Thymus (tissue), 14 donors: ENCODE measurements at places on chromosomes 6 and 20.

DNA sequence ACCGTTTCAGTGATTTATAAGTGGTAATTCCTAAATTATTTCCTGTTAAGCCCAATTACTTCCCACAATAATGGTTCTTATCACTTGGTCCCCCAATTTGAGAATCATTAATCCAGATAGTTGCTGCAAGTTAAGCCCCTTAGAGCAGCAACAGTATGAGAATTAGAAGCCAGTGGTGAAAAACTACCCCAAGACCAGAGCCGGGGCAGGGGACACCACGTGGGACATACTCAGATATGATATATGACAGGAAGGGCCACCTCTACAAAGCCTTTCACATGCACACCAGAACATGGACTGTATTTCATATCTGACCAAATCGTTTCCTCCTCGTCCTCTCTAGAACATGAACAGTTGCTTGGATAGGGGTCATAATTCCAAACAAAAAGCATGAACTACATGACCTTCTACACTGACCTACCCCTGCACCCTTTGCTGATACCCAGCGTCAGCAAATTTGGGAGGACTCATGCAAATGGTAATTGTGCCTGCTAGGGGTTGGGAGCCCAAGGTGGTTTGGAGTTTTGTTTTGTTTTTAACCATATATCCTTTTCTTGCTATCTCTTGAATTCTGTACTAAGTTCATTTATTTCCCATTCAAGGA lies 3.9 kb downstream of the JAG1 start:
- no peak for DNase-seq

DNA sequence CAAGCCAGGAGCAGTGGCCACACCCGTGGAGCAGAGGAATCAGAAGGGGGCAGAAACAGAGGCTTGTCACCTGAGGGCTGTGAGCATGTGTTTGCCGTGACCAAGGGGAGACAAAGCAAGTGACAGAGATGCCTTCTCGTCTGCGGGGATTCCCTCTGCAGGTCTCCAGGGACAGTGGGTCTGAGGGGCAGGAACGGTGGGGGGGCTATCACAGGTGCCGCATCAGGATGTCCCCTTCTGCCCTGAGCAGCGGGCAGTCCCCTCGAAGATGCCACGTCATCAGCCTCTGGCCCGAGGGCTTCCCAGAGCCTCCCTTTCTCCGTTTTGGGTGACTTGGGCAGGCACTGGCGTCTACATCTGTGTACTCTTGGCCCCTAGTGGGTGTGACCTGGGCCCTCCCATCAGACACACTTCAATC lies 338.7 kb downstream of the PREX1 start:
- no peak for DNase-seq

GRCh38 chr6:41450581-41450980 lies 95.6 kb upstream of the FOXP4 start:
- DNase-seq, result no peak

GRCh38 chr6:43873806-43874714 lies 104.0 kb downstream of the VEGFA start:
- no peak for DNase-seq

DNA sequence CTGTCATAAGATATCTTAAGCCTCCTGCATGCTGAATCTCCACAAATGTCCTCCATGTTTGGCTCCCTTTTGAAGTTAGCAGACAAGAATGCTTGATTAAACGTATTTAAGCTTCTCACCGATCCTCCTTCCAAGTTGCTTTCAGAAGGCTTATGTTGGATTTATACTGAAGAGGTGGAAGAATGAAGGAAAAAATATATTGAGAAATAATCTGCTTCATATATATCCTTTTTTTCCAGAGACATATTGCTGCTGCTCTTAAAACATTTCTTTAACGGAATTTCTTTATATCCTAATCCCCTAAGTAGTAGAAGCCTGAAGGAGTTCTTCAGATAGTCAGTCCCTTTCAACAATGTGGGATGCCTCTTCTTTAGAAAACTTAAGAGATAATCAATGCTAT lies 329.0 kb upstream of the MARCKS start:
- DNase-seq, result no peak

- no peak for DNase-seq
Observed at GRCh38 chr20:49403012-49403411, 79.5 kb downstream of the KCNB1 start.

GRCh38 chr6:161407581-161407980 lies 133.7 kb upstream of the AGPAT4 start:
- no peak for DNase-seq

GRCh38 chr20:57653546-57653900 lies 33.3 kb upstream of the ZBP1 start:
- DNase-seq, result no peak

GRCh38 chr20:58447511-58448391 lies 58.7 kb downstream of the VAPB start:
- DNase-seq, result peak; percentile 40
